ENCODE measurements at places on chromosomes 13 and 19.

- peak; percentile 80 for DNase-seq
Observed at GRCh38 chr13:107545946-107546502, 669.3 kb downstream of the LIG4 start.

DNA sequence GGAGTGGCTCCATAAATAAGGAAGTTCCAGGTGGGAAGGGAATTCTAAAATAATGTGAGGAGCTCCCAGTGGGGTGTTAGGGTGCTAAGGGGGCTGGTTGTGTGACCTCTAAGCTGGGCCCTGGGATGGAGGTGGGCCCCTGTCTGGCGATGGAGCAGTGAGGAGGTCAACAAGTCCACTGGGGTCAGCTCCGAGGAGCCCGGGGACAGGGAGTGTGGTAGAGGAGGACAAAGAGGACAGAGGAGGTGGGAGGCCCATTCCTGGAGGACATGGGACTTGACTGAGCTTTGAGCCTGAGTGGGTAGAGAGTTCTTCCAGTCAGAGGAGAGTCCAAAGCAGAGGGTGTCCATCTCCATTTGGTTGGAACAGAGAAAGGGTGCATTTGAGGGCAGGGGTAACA is 390.2 kb downstream of the TSHZ3 start:
- no peak for DNase-seq

GRCh38 chr13:80033951-80034350 is 307.0 kb downstream of the SPRY2 start:
- DNase-seq = no peak

GRCh38 chr13:31807090-31807541 is 67.8 kb downstream of the RXFP2 start:
- no peak for DNase-seq

- DNase-seq = peak; percentile 79
Observed at GRCh38 chr13:73065665-73066340, 7.0 kb downstream of the KLF5 start.

DNA sequence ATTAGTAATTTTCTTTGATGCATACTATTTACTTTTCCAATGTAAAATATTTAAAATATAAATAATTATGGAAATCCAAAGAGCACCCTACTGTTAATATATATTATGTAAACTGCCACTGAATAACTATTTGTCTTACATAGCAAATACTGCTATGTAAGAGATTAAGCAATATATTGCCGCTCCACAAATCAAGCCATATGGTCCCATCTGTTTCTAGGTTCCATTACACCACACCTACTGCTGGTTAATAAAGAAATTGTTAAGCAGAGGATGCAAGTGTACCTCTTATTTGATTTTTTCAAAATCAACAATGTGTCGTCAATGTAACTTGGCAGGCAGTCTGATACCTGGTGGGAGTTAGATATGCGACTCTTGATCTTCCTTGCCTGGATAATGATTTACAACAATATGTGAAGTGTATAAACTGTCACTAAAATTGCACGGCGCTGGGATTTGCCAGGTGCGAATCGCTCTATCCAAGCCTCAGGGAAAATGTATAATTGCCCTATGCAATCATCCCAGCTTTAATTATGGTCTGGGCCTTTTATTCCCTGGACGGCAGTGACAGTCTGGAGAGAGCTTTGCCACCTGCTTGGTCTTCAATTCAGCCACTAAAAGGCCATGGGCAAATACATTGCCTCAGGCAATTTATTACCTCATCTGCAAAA is 16.0 kb downstream of the SMAD9 start:
- DNase-seq = peak; percentile 99

GRCh38 chr13:29799041-29799440 is 51.4 kb downstream of the UBL3 start:
- DNase-seq = no peak

DNA sequence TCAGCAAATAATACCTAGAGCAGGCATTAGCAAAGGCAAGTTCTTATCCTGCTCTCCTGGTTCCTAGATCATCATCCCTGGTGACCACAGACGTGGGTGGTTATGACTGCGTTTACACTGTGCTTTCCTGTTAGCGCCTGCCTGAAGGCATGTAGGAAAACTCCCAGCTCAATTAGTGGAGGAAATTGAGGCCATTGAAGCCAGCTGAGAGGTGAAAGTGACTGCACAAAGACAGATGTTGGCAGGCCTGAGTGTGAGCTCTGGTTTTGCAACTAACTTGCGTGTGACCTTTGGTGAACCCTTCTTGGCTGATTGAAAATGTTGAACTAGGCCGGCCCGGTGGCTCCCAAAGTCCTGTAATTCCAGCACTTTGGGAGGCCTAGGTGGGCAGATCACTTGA is 17.5 kb upstream of the NWD1 start:
- no peak for DNase-seq

DNA sequence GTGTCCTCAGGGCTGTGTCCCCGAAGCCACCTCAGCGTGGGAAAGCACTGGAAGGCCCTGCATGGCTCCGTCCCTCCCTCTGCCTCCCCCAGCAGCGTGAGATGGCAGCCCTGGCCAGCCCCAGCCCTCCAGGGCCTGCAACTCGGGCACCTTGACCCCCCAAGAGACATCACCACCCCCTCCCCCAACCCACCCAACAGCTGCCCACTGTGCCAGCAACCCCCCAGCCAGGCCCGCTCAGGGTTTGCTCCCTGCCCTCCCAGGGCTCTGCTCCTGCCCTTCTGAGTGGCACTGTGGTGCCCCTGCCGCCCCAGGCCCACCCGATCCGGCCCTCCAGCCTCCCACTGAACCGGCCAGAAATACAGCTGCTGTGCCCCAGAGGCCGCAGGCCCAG is 1.5 kb upstream of the ASPDH start:
- DNase-seq = no peak

DNA sequence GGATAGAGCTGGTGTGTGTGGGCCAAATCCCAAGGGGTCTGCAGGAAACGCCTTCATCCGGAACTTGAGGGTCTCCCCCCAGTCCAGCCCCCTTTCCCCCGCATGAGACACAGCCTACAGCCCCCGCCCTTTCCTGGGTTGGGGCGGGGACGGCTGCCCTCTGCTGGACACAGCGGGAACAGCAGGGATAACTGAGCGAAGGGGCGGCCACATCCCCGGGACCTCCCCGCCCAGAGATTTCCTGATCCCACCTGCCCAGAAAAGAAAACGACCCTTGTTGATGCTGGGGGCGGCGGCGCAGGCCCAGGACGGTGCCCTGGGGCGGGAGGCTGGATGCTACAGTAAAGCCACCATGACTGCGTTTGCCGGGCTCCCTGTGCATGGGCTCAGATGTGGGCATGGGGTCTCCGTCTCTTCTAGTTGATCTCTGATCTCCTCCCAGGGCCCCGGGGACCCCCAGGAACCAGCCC is 14.2 kb downstream of the ONECUT3 start:
- no peak for DNase-seq

- peak; percentile 51 for DNase-seq
Observed at GRCh38 chr13:98571955-98572662, 4.8 kb downstream of the STK24 start.

Measured in NCI-H1417 treated with DMSO at 0.1 percent for 48 hours (cell line).